ENCODE measurements at places on chromosomes 5 and 9.

DNA sequence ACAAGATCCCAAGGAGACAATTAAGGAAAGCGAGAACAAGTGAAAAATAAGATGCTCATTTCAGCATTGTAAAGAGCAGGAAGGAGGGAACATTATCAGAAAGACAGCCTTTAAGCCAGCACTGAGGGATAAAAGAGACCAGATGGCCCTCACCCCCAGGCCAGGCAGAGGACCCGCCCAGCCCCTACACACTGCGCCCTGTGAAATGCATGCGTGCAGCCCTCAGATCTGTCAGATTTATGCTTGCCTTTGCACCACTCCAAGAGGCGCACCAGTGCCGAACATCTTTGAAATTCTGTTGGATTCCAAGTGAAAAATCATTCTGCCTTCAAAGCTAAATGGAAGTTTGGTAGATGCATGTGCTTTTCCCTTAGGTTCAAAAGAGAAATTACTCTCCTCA is 378.0 kb downstream of the MLLT3 start:
- no peak for DNase-seq

- DNase-seq, result no peak
These were observed 32.2 kb downstream of the STXBP1 start for GRCh38 chr9:127644146-127644827.

DNA sequence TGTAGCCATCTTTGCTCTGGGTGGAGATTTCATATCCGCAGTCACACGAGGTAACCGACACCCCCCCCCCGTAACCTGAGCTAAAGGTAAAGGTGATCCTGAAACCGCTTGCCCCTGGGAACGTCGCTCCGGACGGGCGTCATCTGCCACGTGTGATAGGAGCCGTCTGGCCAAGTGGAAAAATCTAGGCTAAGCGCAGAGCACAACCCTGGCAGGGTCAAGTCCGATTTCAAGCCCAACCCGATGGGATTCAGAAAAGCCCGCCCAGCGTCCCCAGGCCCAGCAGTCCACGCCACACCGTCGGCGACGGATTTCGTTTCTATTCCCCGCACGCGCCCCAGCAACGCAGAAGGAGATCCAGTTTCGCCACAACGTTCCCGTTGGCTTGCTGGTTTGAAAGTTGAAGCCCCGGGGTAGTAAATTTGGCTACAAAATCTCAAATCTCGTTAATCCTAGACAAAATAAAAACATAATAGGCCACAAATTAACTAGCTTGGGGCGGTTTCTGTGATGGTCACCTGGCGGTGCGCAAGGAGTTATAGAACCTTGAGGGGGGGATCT is 32.4 kb upstream of the NFIB start:
- DNase-seq, result no peak

- no peak for DNase-seq
These were observed 321.5 kb downstream of the BRINP1 start for GRCh38 chr9:119047513-119048307.

- no peak for DNase-seq
These were observed 15.2 kb downstream of the LURAP1L start for GRCh38 chr9:12790001-12790400.

DNA sequence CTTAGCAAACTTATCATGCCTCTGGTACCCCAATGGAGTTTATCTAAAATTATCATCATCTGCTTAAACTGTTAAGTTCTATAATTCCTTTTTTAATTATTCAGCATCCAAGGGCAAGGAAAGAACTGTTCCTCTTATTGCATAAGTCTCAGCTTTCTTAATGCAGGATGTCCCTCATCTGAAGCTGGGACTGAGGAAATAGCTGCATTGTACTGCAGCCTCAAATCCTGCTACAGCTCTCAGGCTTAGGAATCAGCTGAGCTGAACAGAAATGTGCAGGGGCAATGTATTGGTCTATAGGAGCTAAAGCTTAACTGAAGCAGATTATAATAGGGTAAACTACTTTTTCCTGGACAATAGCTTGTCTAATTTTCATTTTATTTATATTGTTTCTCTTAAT is 48.0 kb downstream of the HAPLN1 start:
- no peak for DNase-seq

- DNase-seq, result no peak
These were observed 7.1 kb downstream of the PRUNE2 start for GRCh38 chr9:76898786-76899185.

- DNase-seq, result no peak
These were observed 56.1 kb downstream of the GRIA1 start for GRCh38 chr5:153546566-153546965.
